Stimulated activated CD8-positive, alpha-beta memory T cell treated with anti-CD3 and anti-CD28 coated beads, Interleukin-15, amount 100 ng/mL, for 1 hour (primary cell): ENCODE measurements at places on chromosomes 3 and 15.

DNA sequence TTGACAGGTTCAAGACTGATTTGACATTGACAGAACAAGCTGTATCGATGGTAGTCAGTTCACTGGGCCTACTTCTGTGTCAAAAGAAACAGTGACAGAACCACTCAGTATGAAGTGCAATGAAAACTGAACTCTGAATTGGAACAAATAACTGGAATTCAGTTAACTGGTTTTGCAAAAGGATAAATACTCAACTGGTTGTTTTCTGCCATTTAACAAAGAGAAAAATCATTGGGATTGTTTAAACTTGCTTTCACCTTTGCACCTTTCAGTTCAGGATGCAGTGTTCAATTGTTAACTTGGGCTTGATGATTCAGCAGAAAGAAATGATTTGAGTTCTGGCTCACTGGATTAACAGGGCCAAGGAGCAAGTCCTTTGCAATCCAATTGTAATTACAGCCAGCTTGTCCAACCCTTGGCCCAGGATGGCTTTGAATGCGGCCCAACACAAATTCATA is 4.9 kb downstream of the BTD start:
- no peak for DNase-seq

DNA sequence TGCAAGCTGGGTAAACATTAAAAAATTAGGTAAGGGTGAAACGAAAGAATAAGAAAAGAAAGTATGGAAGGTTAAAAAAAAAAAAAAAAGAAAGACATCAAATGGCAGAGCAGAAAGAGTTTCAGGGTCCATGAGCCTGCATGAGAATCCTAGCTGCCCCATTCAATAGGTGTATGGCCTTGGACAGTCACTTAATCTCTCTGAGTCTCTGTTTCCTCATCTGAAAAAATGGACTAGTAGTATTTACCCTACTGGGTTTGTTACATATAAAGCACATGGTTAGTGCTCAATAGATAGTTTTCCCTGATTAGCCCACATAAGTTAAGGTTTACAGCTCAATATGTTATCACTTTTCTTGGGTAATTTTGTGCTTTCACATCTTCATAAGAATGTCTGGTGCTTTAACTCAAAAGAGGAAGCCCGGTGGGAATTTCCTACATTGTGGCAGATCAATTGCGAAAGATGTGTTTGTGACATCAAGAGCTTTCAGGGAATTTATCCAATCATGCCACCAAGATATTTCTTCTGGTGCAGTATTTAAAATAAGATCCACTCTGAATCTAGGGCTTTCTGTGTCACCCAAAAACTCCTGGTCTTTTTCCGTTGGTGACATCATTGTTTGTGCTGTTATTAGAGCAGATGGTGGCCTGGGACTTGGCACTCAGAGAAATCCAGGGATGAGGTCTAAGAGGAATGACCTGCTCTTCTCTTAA is 57.2 kb upstream of the UBE2E1 start:
- no peak for DNase-seq

DNA sequence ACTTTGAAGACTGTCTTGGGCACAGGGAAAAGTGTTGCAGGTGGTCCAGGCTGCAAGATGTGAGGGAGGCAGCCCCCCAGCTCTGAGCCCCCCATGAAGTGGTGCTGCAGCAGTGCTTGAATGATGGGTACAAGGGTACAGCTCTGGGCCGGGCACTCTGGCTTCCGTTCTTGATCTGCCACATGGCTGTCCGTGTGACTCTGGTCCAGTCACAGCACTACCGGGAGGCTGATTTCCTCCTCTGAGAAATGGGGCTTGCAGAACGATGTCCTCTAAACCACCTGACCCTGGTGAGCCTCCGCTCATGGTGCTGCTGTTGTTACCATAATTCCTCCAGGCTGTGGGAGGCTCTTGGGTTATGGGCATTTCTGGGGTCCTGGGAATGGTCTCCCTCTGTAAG is 75.1 kb downstream of the FBLN2 start:
- no peak for DNase-seq

DNA sequence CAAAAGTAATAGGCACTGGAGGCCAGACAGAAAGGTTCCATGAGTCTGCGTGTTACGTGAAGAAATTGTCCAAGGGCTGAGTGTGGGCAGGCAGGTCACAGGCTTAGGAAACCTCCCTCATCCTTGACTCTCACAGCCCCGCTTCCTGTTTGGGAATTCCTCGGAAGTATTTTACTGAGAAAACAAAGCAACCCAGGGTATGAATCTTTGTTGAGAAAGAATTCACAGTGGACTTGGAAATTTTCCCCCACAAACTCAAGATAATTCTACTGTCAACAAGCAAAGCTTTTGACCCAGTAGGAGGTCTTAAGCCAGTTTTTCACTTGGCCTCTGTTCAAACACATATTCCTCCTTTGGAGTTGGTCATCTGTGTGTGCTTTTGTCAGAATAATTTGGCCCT is 377.1 kb upstream of the TPM1 start:
- no peak for DNase-seq

DNA sequence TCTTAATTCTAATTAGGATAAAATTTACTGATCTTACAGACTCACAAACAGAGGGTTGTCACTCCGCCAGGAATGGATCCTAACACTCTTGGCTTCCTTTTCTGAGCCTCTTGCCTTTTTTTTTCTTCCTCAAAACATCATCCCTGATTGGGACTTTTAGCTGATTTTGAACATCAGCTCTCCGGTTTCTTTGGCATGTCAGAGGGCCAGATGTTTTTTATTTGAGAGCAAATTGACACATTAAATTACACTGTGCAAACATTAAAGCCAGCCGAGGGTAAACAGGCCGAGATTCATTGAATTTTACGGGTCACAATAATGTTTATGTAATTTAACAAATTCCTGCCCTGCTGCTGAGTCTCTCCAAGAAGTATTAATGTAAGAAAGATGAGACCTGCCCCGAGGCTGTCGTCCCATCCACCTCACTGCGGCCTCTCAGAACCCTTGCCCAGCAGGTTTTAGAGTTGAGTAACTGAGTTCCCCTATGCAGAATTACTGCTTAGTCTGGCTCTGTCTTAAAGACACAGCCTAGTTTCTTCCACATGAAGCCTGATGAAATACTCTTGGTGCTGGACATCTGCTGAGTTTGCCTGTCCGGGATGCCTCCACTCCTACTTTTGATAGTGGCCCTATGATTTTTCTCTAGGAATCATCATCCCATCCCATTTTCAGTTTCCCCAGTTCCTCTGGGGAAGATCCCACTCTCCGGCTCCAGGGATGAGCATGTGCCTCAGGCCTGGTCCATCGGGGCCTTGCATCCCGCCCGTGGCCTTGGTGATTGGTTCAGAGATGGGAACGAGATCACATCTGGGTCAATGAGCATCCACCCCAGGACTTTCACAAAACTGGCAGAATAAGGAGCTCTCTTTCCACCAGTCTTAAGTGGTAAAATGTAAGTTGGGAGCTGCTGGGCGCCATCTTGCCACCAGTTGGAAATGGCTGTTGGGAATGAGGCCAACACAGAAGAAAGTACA is 226.6 kb upstream of the TLE3 start:
- DNase-seq, result no peak
